ENCODE measurements at places on chromosomes 11 and 22.

- no peak for DNase-seq
Observed at GRCh38 chr22:17237038-17237668, 17.9 kb upstream of the ADA2 start.

- DNase-seq, result no peak
Observed at GRCh38 chr11:26557666-26558065, 14.4 kb downstream of the MUC15 start.

DNA sequence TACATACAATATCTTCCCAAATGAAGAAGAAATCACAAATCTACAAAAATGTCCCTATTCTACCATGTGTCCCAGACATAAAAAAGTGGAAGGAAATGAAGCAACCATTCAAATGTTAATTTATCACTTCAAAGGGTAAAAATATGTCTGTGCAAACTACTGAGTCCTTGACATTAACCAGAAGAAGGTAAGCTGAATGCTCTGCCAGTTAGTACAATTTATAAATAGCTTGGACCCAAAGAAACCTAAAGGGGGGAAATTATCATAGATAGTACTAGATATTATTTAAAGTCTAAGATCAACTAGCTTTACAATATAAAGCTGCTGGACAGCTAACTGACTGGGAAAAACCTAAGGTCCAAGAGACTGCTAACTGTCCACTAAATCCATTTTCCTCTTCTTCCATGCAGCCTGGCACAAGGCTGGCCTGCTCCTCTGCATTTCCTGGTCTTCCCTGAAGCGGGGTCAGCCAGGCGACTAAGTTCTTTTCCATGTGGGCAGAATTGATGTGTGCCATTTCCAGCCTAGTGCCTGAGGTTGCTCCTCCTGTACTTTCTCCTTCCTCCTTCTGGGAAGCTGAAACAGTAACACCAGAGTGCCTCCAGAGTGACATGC is 190.9 kb downstream of the CADM1 start:
- DNase-seq, result no peak

DNA sequence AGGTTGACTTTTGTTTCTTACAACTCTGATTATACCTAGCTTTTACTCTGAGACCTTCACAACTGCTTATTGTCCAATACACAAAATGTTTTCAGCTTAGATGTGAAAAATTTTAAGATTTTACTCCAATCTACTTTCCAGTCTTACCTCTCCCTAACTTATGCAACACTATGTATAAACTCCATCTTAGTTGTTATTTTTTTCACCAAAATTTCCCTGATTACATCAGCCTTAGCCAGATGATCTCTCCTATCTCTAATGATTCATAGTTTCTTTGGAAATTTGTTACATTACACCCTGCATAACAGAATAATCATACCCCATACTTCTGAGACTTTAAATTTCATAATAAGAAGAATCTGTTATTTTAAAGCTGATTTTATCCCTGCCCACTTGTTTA is 621.0 kb upstream of the ANO3 start:
- no peak for DNase-seq

- no peak for DNase-seq
Observed at GRCh38 chr22:20581503-20582170, 74.2 kb downstream of the MED15 start.

- DNase-seq, result no peak
Observed at GRCh38 chr11:9075556-9075955, 15.8 kb downstream of the SCUBE2 start.
